Activated gamma-delta T cell treated with Interleukin-2 at 50 U/mL for 16 hours (primary cell): ENCODE measurements at places on chromosomes 4 and X.

GRCh38 chr4:186628058-186628711 is 72.8 kb upstream of the MTNR1A start:
- no peak for DNase-seq

DNA sequence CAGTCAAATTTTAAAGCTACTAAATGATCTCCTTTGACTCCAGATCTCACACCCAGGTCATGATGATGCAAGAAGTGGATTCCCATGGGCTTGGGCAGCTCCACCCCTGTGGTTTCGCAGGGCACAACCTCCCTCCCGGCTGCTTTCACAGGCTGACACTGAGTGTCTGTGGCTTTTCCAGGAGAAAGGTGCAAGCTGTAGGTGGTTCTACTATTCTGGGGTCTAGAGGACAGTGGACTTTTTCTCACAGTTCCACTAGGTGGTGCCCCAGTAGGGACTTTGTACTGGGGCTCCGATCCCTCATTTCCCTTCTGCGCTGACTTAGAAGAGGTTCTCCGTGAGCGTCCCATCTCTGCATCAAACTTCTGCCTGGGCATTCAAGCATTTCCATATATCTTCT is 845.2 kb downstream of the PCDH18 start:
- DNase-seq, result no peak

- no peak for DNase-seq
These were observed 38.1 kb downstream of the RNF212 start for GRCh38 chr4:1075225-1075624.

GRCh38 chr4:69910016-69910782 is 20.7 kb upstream of the CSN1S1 start:
- DNase-seq, result no peak

DNA sequence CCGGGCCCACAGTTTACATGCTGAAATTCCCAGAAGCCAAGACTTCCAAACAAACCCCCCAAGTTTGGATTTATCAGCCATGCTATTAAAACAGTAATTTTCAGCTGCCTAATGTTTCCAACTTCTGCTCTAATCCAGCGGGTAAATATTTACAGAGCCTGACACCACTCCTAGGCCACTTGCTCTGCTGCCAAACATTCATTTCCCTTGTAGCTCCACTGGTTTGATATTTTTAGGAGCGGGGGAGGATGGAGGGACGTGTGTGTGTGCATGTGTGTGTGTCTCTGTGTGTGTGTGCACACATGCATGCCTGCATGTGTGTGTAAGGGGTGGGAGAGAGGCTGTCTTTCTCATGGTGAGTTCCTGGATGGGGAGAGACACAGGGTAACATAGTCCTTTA is 115.7 kb upstream of the PJA1 start:
- DNase-seq, result no peak

DNA sequence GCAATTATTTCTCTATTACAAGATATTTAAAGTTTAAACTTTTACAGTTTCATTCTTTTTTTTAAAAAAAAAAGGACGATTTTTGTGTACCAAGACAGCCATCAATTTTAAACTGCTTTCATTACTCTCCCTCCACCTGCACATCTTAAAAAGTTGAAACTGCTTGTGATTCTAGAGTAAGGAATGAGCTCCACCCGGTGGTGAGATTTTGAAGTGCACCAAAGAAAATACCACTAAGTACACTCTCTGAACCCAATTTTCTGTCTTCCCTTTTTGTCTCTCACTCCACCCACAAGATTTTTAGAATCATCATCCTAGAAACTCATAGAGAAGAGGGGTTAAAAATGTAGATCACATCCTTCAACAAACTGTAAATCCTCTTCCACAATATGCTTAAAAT is 91.3 kb upstream of the WDR44 start:
- peak; percentile 32 for DNase-seq
